ENCODE measurements at places on chromosomes 3 and 15.

DNA sequence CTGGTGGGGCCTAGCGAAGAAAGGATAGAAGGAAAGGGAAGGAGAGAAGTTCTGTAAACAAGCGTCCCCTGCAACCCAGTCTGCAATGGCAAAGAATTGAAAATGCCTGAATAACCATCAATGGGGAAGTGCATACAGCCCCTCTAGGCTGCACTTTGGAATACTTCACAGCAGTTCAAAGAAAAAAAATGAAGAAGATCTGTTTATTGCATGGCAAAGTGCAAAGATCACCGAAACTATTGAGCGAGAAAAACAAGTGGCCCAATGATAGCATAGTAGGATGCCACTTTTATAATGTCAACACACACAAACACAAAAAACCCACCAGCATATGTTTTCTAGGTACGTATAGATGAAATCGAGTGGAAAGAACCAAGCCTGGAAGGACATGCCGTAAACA is 13.6 kb upstream of the SLC6A1 start:
- DNase-seq: no peak

- DNase-seq: no peak
These were observed 44.1 kb downstream of the STARD5 start for GRCh38 chr15:81279621-81280485.

- DNase-seq: peak; percentile 51
These were observed 112.7 kb downstream of the RAB11A start for GRCh38 chr15:65981837-65982626.

- DNase-seq: no peak
These were observed 18.3 kb downstream of the TRH start for GRCh38 chr3:129992781-129993180.

- DNase-seq: no peak
These were observed 147.9 kb upstream of the ATP2B2 start for GRCh38 chr3:10653241-10653640.

- DNase-seq: no peak
These were observed 147.3 kb upstream of the TRIM42 start for GRCh38 chr3:140530603-140531002.

GRCh38 chr3:193831495-193832455 is 238.8 kb downstream of the OPA1 start:
- DNase-seq: no peak

DNA sequence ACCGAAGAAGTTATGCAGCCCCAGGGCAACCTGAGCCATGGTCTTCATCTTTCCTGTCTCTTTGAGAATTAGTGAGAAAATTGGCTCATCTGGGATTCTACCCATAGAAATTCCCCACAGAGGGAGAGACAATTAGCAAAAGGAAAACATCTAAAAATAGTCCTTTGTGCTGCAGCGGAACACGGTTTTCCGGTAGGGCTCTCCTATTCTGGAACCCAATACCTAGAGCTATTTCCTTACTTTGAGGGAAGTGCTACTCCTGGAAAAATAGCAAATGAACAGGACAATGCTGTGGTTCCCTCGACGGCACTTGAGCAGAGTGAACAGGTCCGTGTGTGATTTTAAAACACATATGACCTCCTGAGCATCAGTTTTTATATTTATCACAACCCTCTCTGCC is 210.5 kb downstream of the FGF12 start:
- no peak for DNase-seq

DNA sequence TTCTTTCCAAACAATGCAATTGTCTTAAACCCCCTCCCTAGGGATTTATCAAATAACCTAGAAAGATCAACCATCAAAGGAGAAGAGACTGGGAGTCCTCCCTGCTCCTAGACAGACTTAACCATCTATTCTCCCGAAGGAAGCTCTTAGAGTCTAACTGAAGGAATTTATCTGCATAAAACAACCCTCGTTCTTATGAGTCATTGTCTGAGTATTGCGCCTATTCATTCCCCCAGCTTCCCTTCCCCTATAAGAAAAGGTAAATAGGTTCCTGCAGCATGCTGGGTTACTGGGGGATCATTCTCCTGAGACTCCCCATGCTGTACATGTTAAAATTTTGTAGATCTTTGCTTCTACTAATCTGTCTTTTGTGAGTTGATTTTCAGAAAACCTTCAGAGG is 412.7 kb downstream of the OCA2 start:
- DNase-seq: no peak

GRCh38 chr15:64461721-64462162 is 1.4 kb downstream of the ZNF609 start:
- no peak for DNase-seq

- DNase-seq: no peak
These were observed 204.7 kb downstream of the SV2B start for GRCh38 chr15:91304786-91305185.

All from stimulated activated CD8-positive, alpha-beta memory T cell treated with anti-CD3 and anti-CD28 coated beads, Interleukin-7, amount 100 ng/mL, for 1 hour (primary cell).